ENCODE measurements at places on chromosomes 5 and 9. TPM values are rescaled to one million over a fixed set of nuclear protein-coding genes. Genes with fewer than 3 reads are reported as not detected.

Gene ESM1
- total RNA-seq, result 1.2 TPM

GRCh38 chr9:92342825-92343488 is 17.2 kb downstream of the CENPP start:
- H3K27ac ChIP-seq, result no peak overlapping the region
- no peak overlapping the region for H3K4me3 ChIP-seq
- H3K36me3 ChIP-seq, result peaks cover 11% of the 10 kb centered on the region
- DNase-seq, result no peak

DNA sequence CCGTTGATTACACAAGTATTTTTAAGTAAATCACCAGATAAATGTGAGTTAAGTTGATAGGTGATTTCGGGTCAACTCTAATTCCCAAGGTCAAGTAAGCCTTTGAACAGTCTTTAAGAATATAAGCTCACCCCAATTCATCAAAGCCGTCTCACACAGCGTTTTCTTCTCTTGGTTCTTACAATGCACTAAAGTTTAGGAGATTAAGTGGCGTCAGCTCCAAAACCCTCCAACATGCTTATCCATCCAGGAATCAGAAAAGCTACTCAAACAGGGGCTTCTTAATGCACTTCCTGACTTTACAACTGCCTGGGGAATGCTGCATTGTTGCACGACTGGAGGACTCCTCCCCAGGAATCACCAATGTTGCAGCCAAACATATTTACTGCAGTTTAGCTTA is 206.2 kb upstream of the EFNA5 start:
- H3K27me3 ChIP-seq, result no peaks in the 10 kb centered on the region
- H3K4me1 ChIP-seq, result no peaks in the 10 kb centered on the region
- H3K4me3 ChIP-seq, result no peak overlapping the region
- H3K27ac ChIP-seq, result no peak overlapping the region
- no peak for DNase-seq

- H3K4me3 ChIP-seq, result no peak overlapping the region
- no peaks in the 10 kb centered on the region for H3K27me3 ChIP-seq
- H3K4me1 ChIP-seq, result peaks cover 18% of the 10 kb centered on the region
- H3K36me3 ChIP-seq, result no peaks in the 10 kb centered on the region
- DNase-seq, result no peak
Measured at GRCh38 chr5:119032656-119033055, 38.2 kb upstream of the DMXL1 start.

GRCh38 chr9:84851935-84852585 is 182.5 kb downstream of the NTRK2 start:
- no peaks in the 10 kb centered on the region for H3K4me1 ChIP-seq
- no peak overlapping the region for H3K27ac ChIP-seq
- no peaks in the 10 kb centered on the region for H3K36me3 ChIP-seq
- no peak overlapping the region for H3K4me3 ChIP-seq
- no peak for DNase-seq
- H3K27me3 ChIP-seq, result no peaks in the 10 kb centered on the region

- H3K27me3 ChIP-seq, result no peaks in the 10 kb centered on the region
- no peak overlapping the region for H3K27ac ChIP-seq
- no peak overlapping the region for H3K4me3 ChIP-seq
- H3K36me3 ChIP-seq, result no peaks in the 10 kb centered on the region
- DNase-seq, result no peak
Measured at GRCh38 chr5:22598796-22599195, 254.3 kb downstream of the CDH12 start.

DNA sequence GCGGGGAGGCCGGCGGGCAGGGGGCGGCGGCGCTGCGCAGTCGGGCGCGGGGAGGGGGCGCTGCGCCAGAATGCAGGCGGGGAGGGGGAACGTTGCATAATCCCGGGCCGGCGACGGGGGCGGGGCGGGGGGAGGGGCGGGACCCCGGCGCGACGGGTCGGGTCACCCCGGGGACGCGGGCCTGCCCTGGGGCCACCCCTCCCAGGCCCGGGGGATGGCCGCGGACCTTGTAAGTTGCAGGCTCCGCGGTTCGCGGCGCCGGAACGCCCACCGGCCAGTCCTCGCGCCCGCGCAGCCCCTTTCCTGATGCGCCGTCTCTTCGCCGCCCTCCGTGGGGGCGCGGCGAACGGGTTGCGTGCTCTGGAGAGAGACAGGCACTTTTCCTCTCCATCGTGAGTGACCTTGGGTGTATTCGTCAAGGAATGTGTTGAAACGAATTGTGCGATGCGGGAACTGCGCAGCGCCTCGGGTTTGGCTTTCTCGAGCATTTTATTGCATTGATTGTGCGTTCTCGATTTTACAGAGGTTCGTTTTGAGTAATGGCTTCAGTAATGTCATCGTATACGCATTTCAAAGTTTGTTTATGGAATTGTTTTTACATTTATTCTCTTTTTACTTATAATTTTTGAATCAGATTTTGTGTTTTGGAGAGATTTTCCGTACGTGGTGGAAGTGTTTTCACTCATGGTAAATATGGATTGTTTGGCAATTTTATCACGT is 802 bp downstream of the SPIN1 start:
- peak; percentile 42 for DNase-seq
- peak overlapping the region; percentile 62 for H3K27ac ChIP-seq
- peaks cover 11% of the 10 kb centered on the region for H3K4me1 ChIP-seq
- H3K4me3 ChIP-seq, result peak overlapping the region; percentile 64

DNA sequence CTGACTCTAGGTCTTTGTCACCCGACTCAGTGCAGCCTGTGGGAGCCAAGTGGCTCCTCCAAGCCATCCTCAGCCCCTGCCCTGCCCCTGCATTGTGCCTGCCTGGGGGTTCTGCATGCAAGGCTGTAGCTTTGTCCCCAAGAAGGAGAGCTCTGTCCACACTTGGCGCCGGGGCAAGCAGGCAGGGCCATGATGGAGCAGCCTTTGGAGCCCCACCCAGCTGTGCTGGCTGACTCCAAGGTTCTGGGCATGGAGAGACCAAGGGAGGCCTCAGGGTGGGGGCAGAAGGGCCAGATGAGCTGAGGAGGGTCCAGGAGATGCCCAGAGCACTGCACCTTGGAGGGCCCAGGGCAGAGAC is 226.2 kb downstream of the CACNA1B start:
- no peaks in the 10 kb centered on the region for H3K36me3 ChIP-seq
- no peaks in the 10 kb centered on the region for H3K4me1 ChIP-seq
- no peak overlapping the region for H3K4me3 ChIP-seq
- H3K27ac ChIP-seq, result no peak overlapping the region
- no peak for DNase-seq

All from naive thymus-derived CD4-positive, alpha-beta T cell (primary cell).